ENCODE measurements at places on chromosomes 11 and 22.
A peak's percentile ranks its signal among the peaks of the same experiment; 100 is the strongest.

DNA sequence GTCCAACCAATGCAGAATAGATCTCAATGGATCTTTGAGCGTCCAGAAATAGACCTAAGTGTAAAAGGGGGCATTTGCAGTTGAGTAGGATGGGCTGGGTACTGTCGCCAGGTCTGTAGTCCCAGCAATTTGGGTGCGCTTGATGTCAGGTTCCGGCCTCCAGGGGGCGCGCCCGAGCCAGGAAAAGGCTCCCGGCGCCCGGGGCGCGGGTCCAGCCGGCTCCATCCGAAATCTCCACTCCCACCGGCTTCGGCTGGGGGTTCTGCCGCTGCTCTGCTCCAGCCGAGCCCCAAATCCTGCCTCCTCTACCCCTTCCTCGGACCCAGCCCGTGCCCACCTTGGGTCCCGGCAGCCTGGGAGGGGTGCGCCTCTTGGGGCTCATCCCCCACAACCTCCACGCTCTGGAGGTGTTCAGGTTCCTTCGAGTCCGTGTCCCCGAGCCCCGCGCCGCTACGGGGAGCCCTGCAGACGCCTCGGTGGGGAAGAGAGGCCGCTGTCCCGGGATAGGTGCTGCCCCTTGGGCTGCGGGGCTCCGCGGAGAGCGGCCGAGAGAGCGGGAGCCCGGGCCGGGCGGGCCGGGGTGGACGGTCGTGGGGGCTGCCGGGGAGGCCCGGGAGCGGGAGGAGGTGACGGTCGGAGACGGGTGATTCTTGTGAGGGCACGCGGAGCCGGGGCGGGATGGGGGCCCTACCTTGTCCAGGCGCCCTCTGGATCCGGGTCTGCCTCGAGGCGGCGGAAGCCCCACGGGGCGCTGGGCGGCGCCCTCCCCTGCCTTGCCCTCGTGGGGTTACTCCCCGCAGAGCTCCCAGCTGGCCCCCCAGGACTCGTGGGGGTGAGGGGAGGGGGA lies 13.0 kb upstream of the CYB5R3 start:
- peak; percentile 62 for DNase-seq

DNA sequence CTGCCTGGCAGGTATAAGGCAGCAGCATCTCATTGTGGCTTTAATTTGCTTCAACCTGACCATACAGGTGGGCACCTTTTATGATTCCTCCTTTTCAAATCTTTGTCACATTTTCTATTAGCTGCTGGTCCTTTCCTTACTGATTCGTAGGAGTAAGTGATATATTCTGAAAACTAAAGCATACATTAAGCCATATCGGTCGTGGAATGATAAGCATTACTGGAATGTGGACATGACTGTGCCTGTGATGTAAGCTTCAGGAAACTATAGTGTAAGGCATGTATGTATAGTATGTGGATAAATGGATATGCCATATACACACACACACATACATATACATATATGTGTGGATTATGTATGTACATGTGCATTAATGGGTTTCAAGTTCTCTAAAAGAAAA lies 20.8 kb downstream of the YPEL1 start:
- DNase-seq, result no peak

DNA sequence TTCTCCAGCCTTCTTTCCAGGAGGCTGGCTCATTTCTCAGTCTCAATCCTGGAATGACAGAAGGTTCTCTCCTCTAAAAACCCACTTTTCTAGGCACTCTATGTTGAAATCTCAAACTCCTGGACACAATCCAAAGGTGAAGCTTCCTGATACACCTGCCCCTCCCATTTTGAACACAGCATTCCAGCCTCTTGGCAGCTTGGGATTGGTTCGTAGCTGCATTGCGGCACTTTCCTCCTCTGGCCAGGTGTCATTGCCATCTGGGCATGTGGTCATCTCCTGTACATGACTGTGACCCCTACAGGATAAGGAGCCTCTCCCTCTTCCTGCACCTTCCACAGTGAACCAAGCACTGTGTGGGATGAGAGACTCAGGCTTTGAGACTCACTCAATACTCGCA lies 230.2 kb upstream of the B3GAT1 start:
- no peak for DNase-seq

GRCh38 chr11:122734848-122735496 lies 79.5 kb downstream of the UBASH3B start:
- DNase-seq, result no peak

- DNase-seq, result no peak
These were observed 337 bp downstream of the OR52B6 start for GRCh38 chr11:5581014-5581413.
